Endodermal cell (in vitro differentiated cells): ENCODE measurements at places on chromosomes 6 and 20. TPM values are rescaled to one million over a fixed set of nuclear protein-coding genes. Genes with fewer than 3 reads are reported as not detected.

CDSN gene
- not detected in 2 replicates for total RNA-seq

NRSN2 gene
- 24.7 and 27.2 TPM in 2 replicates for total RNA-seq

PRL gene
- total RNA-seq = not detected in 3 replicates

PPP1R14C gene
- total RNA-seq = 0.17 to 0.20 TPM in 2 of 3 replicates, not detected in the other

OLIG3 gene
- not detected in 2 replicates for total RNA-seq

SMIM29 gene
- 7.9 to 9.9 TPM (median 8.2 TPM) in 3 replicates for total RNA-seq

GABRR1 gene
- total RNA-seq = 0.63 TPM in 1 of 3 replicates, not detected in the others

DNA sequence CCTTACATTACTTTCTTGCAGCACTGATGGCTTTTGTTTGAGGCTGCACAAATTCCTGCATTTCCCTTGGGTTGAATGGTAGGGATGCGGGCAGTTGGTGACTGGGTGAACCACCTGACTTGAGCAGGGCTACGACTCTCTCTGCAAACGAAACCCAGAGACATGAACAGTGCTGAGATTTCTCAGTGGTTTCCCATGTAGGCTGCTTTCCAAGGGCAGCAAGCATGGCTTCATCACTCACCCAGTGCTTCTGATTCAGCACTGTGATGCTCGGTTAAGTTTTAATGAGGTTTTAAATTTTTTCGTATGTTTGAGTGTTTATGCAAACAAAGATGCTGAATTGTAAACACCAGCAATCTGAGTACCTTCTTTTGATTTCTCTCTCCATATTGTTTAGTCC lies 127.2 kb downstream of the MTHFD1L start:
- no peak for DNase-seq

- peak; percentile 80 for DNase-seq
Observed at GRCh38 chr6:32070814-32071543, 32.8 kb downstream of the CYP21A2 start.

DNA sequence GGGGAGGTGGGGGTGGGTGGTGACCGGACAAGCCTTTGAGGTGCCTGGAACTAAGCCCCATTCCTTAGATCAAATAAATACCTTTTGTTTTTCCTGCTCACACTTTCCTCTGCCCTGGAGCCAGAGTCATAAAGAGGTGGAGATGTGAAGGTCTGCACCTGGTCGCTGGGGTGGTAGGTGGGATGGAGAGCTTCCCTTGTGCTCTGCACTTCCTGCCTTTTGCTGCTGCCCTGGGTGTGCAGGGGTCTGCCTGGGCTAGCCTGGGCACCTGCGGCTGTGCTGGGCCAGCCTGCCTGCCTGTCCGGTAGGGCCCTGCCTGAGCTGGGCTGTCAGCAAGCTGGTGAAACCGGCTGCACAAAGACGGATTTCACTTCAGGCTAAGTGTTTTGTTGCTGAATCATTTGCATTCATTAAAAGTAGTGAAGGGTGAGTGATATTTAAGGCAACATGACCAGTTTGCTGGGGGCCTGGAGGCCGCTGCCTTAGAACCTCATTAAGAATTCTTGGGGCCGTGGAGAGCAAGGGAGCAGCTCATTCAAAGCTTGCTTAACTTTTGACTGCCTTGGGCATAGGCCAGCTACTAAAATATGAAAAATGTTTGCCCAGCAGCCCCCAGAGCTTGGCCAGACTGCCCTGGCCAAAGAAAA lies 20.5 kb downstream of the PTK7 start:
- peak; percentile 77 for DNase-seq

GRCh38 chr6:114523508-114523907 lies 180.7 kb upstream of the HS3ST5 start:
- no peak for DNase-seq

GRCh38 chr6:88916615-88917208 lies 46.7 kb downstream of the RNGTT start:
- no peak for DNase-seq

GRCh38 chr6:8825726-8826125 lies 390.4 kb upstream of the SLC35B3 start:
- DNase-seq = no peak

DNA sequence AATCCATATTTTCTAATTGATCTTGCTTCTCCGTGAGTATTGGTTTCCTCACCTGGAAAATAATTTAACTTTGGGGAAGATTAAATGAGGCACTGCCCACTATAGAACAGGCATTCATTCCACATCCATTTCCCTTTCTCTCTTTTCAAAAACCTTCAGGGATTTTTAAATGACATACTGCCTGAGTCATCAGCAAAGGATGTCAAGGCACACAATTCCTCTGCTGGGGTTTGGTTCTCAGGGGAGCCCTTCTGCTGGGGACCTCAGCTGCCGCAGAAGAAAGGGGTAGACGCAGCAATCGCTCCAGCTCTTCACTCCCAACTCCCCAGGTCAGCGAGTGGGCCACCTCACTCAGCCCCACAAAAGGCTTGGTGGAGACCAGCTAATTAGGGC lies 90.7 kb upstream of the BACH2 start:
- DNase-seq = no peak

DNA sequence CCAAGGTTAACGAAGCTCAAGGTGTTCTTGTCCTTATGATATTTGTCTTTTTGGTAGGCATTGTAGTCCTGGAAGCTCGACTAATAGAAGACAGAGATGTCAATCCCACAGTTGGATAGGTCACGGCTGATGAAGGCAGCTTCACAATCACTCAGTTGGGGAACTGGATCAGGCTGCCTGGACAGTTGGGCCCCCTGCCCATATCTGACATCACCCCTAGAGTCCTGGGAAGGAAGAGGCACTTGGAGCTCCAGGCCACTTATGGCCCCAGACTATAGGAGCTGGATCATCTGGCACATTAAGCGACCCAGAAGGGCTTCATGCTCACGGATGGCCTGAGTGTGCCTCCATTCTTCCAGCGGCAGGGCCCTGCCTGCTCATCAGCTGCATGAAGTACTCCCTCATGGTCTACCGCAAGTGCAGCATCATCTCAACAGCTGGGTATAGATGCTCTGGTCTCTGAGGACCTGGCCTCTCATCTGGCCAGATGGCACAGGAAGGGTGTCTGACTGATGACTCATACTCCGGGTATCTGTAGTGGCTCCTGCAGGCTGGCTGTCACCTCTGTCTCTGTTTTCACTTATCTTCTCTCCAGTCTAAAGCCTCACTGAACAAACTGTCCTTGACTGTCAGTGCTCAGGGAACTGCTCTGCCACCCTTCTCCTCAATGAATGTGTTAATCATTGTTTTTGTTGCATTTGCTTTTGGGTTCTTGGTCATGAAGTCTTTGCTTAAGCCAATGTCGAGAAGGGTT lies 29.2 kb upstream of the SSR1 start:
- no peak for DNase-seq

DNA sequence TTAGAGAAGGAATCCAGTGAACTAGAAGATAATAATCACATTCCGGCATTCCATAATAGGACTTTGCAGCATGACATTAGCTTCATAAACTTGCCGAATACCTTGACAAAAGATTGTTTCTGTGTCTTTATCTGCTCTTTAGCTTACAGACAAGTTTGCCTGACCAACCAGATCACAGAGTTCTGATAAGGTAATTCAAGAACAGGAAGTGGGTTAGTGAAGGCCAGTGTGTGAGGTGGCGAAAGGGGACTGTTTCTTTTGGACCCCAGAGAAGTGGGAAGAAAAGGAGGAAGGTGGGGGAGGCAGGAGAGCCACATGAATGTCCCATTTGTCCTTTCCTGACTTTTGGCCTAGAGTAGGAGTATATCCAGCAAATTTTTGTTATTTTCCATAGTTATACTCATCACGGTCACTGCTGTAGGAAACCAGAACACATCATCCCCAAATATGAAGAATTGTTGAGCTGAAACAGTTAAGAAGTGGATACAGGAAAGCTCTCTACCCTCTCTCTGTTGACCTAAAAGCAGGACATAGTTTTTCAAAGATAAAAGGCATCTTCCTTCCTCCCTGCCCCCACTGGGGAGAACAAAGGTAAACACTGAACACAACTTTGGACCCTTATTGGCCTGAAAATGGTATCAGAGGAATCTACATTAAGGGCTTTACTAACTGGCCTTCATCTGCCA lies 72.4 kb upstream of the TNFAIP3 start:
- DNase-seq = no peak

- peak; percentile 75 for DNase-seq
Observed at GRCh38 chr20:49558826-49559225, 9.1 kb downstream of the PTGIS start.

DNA sequence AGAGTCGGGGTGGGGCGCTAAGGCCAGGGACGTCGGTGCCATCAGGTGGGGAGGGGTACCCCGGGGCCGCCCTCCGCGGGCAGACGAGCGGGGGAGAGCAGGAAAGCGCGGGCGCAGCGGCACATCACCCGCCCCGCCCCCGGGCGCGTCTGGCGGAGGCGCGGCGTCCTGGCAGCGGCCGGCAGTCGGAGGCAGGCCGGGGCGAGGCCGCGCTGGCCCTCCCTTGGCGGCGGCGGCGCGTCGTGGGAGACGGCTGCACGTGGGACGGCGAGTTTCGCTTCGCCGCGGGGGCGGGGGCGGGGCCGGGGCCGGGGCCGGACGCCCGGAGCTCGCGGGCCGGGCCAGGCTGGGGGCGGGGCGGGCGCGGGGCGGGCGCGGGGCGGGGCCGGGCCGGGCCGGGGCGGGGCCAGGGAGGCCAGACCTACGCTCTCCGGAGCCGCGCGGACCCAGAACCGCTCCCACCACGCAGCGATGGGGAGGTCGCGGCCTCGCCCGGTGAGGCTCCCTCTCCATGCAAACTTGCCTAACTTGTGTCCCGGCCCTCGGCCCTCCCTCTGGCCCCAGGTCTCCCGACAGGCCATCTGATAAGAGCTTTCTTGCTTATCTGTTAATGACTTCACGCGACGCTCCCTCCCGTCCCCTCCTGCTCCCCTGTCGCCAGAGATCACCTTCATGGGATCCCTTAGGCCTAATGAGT lies 12.5 kb downstream of the ITPR3 start:
- DNase-seq = peak; percentile 89

GRCh38 chr6:1187293-1188131 lies 124.4 kb upstream of the FOXQ1 start:
- no peak for DNase-seq

GRCh38 chr20:43994486-43995100 lies 79.9 kb downstream of the TOX2 start:
- no peak for DNase-seq

DNA sequence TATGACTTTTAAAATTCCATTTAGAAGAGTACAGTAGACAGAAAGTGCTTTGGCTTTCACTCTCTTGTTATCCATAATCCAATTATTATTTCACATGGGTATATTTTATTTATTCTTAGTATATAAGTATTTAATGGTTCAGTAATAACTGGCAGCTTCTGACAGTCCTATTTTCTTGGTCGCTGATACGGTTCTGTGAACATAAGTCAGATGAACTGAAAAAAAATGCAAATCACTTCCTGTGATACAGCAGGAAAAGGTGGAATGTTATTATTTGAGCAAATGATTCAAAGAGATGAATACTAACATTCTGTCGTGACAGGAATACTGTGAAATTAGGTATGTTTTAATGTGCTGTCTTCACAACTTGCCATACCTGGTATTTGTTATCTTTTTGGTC lies 132.3 kb downstream of the ARHGAP18 start:
- no peak for DNase-seq

DNA sequence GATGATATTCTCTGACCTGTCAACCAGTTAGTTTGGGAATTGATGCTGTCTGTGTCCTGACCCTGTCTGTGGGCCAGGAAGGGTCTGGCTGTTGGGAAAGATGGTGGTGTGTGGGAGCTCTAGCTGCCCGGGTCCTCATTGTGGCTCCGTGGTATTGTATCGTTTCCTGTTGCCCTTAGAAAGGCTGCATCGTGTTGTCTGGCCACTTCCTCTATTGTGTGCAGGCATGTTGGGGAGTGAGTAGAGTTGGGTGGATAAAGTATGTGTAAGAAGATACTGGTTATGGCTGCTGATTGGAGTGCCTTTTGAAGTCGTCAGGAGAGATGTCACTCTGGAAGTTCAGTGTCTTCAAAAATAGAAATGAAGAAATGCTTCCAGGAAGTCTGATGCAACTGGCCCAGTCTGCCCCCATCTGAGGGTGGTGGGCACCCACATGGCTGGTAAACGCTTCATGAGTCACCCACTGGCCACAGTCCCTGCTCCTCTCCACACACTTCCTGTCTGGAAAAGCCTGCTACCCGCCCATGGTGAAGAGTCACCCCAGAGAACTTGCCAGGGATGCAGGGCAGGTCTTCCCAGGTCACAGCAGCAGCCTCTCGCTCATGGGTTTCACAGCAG lies 27.9 kb downstream of the PPARD start:
- DNase-seq = no peak

DNA sequence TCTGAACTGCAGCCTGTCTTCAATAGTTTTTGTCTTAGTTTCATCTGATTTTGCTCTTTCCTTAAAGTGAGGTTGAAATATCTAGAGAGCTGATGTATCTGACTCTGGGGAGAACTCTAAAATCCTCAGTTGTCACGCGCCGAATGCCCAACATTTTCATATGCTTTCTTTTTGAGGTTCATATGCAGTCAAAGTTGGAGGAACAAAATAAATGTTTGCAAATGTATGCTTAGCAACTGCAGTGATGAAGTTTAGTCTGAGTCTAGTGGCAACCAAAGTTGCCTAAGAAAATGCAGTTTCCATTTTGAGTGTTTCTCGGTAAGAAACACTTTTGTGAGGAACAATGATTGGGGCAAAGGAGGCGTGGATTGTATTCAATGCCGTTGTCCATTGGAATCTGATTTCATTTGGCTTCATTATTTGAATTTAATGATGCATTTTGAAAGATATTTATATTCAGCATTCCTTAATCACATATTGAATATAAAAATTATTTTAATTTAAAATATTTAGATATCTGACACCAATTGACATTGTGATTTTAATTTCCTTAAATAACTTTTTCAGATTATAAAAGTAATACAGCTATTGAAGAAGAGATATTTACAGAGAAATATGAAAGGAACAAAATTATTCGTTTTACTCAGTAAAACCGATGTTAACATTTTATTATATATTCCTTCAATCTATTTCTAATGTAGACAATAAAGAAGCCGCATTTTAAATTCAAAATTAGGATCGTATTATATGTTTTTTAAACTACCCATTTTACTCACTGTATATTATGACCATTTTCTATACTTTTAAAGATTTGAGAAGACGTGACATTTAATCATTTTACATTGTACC lies 122.0 kb downstream of the PLEKHG1 start:
- no peak for DNase-seq

DNA sequence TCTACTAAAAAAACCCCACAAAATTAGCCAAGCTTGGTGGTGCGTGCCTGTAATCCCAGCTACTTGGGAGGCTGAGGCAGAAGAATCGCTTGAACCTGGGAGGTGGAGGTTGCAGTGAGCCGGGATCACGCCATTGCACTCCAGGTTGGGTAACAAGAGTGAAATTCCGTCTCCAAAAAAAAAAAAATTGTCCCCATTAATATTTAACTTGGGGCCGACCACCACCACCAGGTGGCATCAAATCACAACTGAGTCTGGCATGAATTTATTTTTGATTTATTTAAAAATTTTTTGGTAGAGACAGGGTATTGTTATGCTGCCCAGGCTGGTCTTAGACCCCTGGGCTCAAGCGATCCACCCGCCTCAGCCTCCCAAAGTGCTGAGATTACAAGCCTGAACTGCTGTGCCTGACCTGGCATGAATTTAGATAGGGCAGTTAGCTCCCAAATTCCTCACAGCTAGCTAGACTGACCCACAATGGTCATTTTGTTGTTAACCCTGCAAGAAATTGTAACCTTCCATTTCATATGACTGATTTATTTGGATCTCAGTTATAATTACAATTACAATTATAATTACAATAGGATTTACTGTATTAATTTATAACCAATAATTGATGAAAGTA lies 17.1 kb upstream of the BEND3 start:
- DNase-seq = peak; percentile 65
